ENCODE measurements at places on chromosomes 1 and 21. TPM values are rescaled to one million over a fixed set of nuclear protein-coding genes. Genes with fewer than 3 reads are reported as not detected.
A peak's percentile ranks its signal among the peaks of the same experiment; 100 is the strongest.

KAZN gene
- 28.4 TPM for total RNA-seq

AMPD1 gene
- total RNA-seq, result not detected

TRIM17 gene
- 2.7 TPM for total RNA-seq

LIN28A gene
- not detected for total RNA-seq

OVAAL gene
- not detected for total RNA-seq

SLC5A9 gene
- not detected for total RNA-seq

MATN1 gene
- 0.86 TPM for total RNA-seq

LAPTM5 gene
- 48.5 TPM for total RNA-seq

UMODL1 gene
- not detected for total RNA-seq

CATSPER4 gene
- total RNA-seq, result not detected

ZNF683 gene
- total RNA-seq, result 0.50 TPM

TRAPPC10 gene
- 21.3 TPM for total RNA-seq

LCE1D gene
- not detected for total RNA-seq

PTPN14 gene
- 41.1 TPM for total RNA-seq

GRCh38 chr1:154241703-154242351, 21.1 kb downstream of the UBAP2L start:
- no peaks in the 10 kb centered on the region for H3K4me1 ChIP-seq
- DNase-seq, result no peak
- no peaks in the 10 kb centered on the region for H3K27me3 ChIP-seq
- H3K36me3 ChIP-seq, result no peaks in the 10 kb centered on the region
- no peak overlapping the region for H3K4me3 ChIP-seq

DNA sequence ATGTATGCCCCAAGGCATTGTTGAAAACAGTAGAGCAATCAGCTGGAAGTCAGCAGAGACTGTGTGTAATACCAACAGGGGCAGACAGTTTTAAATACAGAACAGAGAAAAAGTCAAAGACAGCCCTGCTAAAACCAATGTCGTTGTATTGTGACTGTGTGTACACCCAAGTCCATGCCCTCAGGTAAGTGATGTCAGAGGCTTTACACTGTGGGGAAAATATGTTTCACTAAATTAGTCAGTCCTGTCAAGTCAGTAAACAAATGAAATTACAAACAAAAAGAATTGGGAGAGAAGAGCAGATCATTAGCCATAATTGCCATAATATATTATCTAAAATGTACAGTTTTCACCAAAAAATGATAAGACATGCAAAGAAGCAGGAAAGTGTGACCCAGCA, 2.4 kb upstream of the CYP2J2 start:
- H3K27ac ChIP-seq, result no peak overlapping the region
- no peaks in the 10 kb centered on the region for H3K27me3 ChIP-seq
- no peak for DNase-seq
- no peak overlapping the region for H3K4me3 ChIP-seq

GRCh38 chr1:105100102-105100501, 1350.4 kb downstream of the AMY1C start:
- no peaks in the 10 kb centered on the region for H3K4me1 ChIP-seq
- H3K27me3 ChIP-seq, result no peaks in the 10 kb centered on the region
- H3K27ac ChIP-seq, result no peak overlapping the region
- DNase-seq, result no peak
- no peak overlapping the region for H3K4me3 ChIP-seq

GRCh38 chr1:204917802-204918201, 47.1 kb downstream of the NFASC start:
- DNase-seq, result no peak
- no peaks in the 10 kb centered on the region for H3K36me3 ChIP-seq
- H3K27ac ChIP-seq, result no peak overlapping the region
- no peaks in the 10 kb centered on the region for H3K27me3 ChIP-seq
- no peaks in the 10 kb centered on the region for H3K4me1 ChIP-seq
- H3K4me3 ChIP-seq, result no peak overlapping the region

GRCh38 chr21:40271164-40271563, 403.9 kb downstream of the PCP4 start:
- no peak overlapping the region for H3K27ac ChIP-seq
- H3K4me3 ChIP-seq, result no peak overlapping the region
- no peaks in the 10 kb centered on the region for H3K27me3 ChIP-seq
- H3K4me1 ChIP-seq, result no peaks in the 10 kb centered on the region
- no peak for DNase-seq

GRCh38 chr1:200866116-200866515, 6.7 kb upstream of the GPR25 start:
- no peak for DNase-seq
- H3K4me3 ChIP-seq, result no peak overlapping the region
- H3K36me3 ChIP-seq, result no peaks in the 10 kb centered on the region
- H3K4me1 ChIP-seq, result peaks cover 3% of the 10 kb centered on the region
- H3K27ac ChIP-seq, result no peak overlapping the region

- H3K27ac ChIP-seq, result no peak overlapping the region
- DNase-seq, result no peak
- H3K4me1 ChIP-seq, result no peaks in the 10 kb centered on the region
- H3K4me3 ChIP-seq, result no peak overlapping the region
- H3K36me3 ChIP-seq, result no peaks in the 10 kb centered on the region
Observed at GRCh38 chr1:165858967-165859845, 31.8 kb downstream of the UCK2 start.

- no peak for DNase-seq
- H3K27ac ChIP-seq, result no peak overlapping the region
- H3K27me3 ChIP-seq, result no peaks in the 10 kb centered on the region
- no peak overlapping the region for H3K4me3 ChIP-seq
- no peaks in the 10 kb centered on the region for H3K36me3 ChIP-seq
- H3K4me1 ChIP-seq, result no peaks in the 10 kb centered on the region
Observed at GRCh38 chr1:239288820-239289554, 97.4 kb upstream of the CHRM3 start.

DNA sequence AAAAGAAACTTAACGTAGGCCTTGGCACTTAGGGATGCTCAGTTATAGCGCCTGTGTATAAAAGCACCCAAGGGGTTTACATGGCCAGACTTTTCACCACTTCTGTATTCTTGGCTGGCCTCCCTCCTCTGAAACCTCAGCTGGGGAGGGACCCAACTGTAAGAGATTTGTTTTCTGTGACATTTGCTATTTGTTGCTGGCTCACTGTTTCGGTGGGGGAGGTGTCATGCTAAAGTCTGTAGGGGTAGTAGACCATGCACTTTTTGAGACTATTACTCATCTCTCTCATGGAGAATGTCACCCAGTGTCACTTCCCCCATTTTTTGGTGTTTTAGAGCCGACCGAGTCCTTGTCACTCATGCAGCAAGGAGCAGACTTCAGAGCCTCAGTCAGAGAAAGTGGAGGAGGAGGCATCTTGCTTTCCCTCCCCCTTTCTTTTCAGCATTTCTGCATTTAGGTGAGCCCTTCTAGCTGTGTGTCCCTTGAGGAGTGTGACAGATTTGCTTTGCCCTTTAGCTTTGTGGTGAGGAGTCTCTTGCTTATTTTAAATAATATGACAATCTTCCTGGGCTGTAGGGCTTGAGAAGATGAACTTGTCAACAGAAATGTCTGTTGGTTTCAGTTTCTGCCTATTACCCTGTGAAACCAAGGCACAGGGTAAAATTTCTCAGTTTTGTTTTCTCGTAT, 160.1 kb downstream of the FASLG start:
- H3K27me3 ChIP-seq, result no peaks in the 10 kb centered on the region
- H3K27ac ChIP-seq, result no peak overlapping the region
- no peak for DNase-seq
- H3K4me3 ChIP-seq, result no peak overlapping the region
- H3K4me1 ChIP-seq, result no peaks in the 10 kb centered on the region

DNA sequence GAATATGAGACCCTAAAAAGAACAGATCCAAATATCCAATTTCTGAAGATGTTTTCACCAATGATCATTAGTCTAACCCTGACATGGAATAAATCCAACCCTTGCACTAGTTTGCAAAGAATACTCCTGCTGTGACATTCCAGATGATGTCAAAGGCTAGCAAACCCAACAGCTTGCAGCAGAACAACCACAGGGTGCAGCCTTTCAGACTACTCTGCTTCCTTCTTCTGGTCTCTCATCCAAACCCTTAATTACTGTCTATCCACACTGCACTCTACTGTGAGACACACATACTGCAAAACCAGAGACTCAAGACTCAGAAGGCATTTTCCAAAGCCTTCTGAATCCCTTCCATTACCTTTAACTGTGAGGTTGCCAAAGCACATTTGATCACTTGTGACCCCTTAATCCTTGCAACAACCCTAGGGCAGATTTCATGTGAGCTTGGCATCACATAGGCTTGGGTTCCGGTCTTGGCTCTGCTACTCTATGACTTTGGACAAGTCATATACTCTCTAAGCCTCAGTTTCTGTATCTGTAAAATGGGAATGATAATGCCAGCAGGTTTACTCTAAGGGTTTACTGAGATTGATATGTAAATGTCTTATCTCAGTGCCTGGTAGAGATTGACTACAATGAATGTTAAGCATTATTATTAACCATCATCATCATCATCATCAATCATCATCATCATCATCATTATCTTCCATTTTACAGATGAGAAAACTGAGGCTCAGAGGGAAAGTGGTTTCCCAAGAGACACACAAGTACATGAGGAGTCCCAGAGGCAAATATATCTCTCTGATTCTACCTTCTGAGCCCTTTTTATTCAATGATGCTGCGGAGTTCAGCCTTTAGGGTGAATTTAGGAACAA, 94.5 kb downstream of the SYF2 start:
- no peaks in the 10 kb centered on the region for H3K36me3 ChIP-seq
- no peak overlapping the region for H3K4me3 ChIP-seq
- no peak for DNase-seq
- H3K4me1 ChIP-seq, result no peaks in the 10 kb centered on the region

- no peak for DNase-seq
- no peak overlapping the region for H3K27ac ChIP-seq
- H3K27me3 ChIP-seq, result no peaks in the 10 kb centered on the region
- no peak overlapping the region for H3K4me3 ChIP-seq
Observed at GRCh38 chr1:179529482-179530195, 46.1 kb downstream of the NPHS2 start.

DNA sequence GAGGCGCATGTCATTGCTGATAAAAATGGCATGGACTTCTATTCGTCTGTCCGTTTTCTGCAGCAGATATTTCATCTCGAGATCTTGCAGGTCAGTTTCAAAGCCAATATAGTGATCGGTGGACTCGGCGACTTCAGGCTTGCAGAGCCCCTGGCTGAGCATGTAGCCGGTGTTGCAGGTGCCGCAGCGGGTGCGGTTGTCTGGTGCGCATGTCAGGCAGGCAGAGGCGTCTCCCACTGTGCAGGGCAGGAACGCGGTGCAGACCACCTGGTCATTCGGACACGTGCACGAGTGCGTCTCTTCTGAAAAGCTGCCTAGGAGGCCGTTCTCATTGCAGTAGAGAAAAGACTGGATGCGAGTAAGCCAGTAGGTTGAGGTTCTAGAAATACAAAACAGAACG, 378.9 kb downstream of the BRINP3 start:
- no peaks in the 10 kb centered on the region for H3K27me3 ChIP-seq
- DNase-seq, result no peak
- H3K36me3 ChIP-seq, result no peaks in the 10 kb centered on the region
- H3K4me1 ChIP-seq, result no peaks in the 10 kb centered on the region
- H3K4me3 ChIP-seq, result no peak overlapping the region

DNA sequence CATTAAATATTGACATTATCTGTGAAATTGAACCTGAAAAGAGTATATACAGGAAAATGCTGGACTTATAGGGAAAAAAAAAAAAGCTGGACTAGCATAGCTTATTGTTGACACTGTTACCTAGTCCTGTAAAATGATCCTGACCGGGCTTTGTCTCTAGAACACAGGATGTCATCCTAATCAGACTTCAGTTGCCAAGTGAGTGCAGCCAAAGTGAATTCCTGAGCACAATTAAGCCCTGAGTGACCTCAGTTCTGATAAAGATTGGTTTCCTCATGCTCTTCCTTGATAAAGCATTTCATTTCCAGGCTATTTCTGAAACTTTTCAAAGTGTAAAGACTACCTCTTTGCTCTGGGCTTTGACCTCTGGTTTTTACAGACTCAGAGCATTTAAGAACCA, 19.8 kb downstream of the SELP start:
- H3K4me3 ChIP-seq, result no peak overlapping the region
- H3K27me3 ChIP-seq, result no peaks in the 10 kb centered on the region
- no peaks in the 10 kb centered on the region for H3K36me3 ChIP-seq
- no peaks in the 10 kb centered on the region for H3K4me1 ChIP-seq
- H3K27ac ChIP-seq, result no peak overlapping the region

DNA sequence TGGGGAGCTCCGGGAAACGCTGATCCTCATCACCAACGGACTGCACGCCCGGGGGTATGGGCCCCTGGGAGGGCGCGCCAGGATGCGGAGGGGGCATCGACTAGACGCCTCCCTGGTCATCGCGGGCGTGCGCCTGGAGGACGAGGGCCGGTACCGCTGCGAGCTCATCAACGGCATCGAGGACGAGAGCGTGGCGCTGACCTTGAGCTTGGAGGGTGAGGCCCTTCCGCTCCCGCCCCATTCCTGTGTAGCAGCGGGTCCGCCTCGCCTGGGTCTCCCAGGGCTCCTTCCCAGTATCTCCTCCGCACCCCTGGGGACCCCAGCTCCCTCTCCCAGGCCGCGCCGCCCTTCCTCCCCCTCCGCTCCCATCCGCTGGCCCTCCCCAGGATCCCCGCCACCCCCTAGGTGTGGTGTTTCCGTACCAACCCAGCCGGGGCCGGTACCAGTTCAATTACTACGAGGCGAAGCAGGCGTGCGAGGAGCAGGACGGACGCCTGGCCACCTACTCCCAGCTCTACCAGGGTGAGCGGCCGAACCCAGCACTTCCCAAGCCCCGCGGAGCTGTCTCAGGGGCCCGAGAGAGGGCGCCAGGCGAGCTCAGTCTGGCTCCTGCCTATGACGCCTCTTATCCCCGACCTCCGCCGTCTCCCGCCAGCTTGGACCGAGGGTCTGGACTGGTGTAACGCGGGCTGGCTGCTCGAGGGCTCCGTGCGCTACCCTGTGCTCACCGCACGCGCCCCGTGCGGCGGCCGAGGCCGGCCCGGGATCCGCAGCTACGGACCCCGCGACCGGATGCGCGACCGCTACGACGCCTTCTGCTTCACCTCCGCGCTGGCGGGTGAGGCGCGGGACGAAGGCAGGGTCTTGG, 5.0 kb downstream of the HAPLN2 start:
- DNase-seq, result peak; percentile 65
- H3K4me1 ChIP-seq, result peaks cover 12% of the 10 kb centered on the region
- no peaks in the 10 kb centered on the region for H3K36me3 ChIP-seq

- no peaks in the 10 kb centered on the region for H3K36me3 ChIP-seq
- peak overlapping the region; percentile 73 for H3K27ac ChIP-seq
- H3K4me3 ChIP-seq, result peak overlapping the region; percentile 24
- H3K27me3 ChIP-seq, result no peaks in the 10 kb centered on the region
Observed at GRCh38 chr1:86503406-86504136, 34.8 kb downstream of the CLCA1 start.

- DNase-seq, result no peak
- no peak overlapping the region for H3K27ac ChIP-seq
- no peaks in the 10 kb centered on the region for H3K27me3 ChIP-seq
- no peaks in the 10 kb centered on the region for H3K4me1 ChIP-seq
- H3K36me3 ChIP-seq, result no peaks in the 10 kb centered on the region
- no peak overlapping the region for H3K4me3 ChIP-seq
Observed at GRCh38 chr1:235746245-235746644, 96.7 kb upstream of the GNG4 start.

GRCh38 chr1:224541901-224542630, 74.1 kb upstream of the CNIH3 start:
- no peaks in the 10 kb centered on the region for H3K36me3 ChIP-seq
- no peak for DNase-seq
- no peaks in the 10 kb centered on the region for H3K27me3 ChIP-seq

- no peak overlapping the region for H3K4me3 ChIP-seq
- no peaks in the 10 kb centered on the region for H3K36me3 ChIP-seq
- peaks cover 17% of the 10 kb centered on the region for H3K4me1 ChIP-seq
Observed at GRCh38 chr1:38030596-38031512, 15.7 kb downstream of the POU3F1 start.

Measured in ovary (tissue), 10 donors.